Hematopoietic multipotent progenitor cell treated with erythropoietin and hydrocortisone succinate and interleukin-3 and kit ligand, for 4 days (in vitro differentiated cells): ENCODE measurements at places on chromosomes 5 and 9.

DNA sequence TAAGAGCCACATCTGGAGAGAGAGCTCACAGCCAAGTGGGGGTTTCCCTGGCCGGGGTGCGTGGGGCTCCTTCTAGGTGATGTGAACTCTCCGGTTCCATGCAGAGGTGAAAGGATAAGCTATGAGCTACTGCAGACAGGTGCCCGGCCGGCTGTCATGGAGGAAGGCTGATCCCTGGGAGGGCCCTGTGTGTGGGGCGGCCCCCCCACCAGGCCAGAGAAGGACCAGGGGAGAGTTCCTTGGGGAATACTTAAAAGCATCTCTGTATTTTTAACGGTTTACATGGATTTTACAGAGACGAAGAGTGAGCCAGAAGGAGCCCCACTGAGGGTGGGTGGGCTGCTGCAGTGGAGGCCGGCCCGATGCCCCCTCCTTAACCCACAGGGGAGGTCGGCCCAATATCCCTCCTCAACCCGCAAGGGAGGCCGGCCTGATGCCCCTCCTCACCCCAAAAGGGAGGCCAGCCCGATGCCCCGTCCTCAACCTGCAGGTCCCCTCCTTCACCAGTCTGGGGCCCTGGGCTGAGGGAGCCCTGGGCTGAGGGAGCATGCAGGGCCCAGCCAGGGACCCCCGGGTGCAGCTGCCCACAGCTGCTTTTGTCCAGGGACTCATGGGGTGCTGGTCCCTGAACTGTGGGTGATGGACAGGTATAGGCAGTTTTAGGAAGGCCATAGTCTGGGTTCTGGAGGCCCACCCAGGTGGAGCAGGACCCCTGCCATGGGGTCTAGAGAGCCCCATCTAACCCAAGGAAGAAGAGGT lies 31.9 kb downstream of the MRPL36 start:
- DNase-seq = no peak

- DNase-seq = no peak
Observed at GRCh38 chr5:43019291-43019613, 20.9 kb downstream of the ANXA2R start.

DNA sequence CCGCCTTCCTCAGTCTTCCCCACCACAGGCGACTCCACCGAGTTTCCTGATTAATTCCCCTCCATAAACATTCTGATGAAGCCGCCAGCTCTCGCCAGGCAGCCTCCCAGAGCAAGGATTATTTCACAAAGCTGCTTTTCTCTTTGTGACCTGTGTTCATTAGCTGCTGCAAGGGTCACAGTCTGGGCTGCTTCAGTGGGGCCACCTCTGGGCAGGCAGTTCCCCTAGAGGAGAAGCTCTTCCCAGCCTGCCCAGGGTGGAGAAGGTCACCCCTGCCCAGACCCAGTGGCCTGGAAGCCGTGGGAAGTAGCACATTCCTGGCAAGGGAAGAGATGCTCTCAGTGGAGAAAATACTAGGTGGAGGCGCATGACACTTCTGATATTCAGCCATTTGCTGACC lies 58.4 kb upstream of the RAPGEF1 start:
- no peak for DNase-seq

DNA sequence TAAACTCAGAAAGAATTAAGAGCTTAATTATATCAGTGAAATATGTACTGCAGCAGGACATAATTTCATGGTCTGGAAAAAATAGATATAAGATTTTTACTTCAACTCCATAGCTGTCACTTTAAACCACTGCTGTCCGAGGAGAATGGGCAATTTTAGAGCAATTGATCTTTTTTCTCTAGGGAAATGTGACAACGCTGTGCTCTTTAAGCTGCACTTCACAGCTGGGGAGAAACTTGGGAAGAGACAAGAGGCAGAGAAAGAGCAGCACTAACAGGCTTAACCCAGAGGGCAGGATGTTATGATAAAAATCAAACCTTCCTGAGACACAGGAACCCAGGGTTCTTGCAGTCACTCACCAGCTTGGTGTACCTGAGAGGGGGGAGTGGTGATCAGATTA lies 92.0 kb downstream of the SPOCK1 start:
- no peak for DNase-seq

- peak; percentile 17 for DNase-seq
Observed at GRCh38 chr9:92887880-92888338, 10.1 kb upstream of the ZNF484 start.

DNA sequence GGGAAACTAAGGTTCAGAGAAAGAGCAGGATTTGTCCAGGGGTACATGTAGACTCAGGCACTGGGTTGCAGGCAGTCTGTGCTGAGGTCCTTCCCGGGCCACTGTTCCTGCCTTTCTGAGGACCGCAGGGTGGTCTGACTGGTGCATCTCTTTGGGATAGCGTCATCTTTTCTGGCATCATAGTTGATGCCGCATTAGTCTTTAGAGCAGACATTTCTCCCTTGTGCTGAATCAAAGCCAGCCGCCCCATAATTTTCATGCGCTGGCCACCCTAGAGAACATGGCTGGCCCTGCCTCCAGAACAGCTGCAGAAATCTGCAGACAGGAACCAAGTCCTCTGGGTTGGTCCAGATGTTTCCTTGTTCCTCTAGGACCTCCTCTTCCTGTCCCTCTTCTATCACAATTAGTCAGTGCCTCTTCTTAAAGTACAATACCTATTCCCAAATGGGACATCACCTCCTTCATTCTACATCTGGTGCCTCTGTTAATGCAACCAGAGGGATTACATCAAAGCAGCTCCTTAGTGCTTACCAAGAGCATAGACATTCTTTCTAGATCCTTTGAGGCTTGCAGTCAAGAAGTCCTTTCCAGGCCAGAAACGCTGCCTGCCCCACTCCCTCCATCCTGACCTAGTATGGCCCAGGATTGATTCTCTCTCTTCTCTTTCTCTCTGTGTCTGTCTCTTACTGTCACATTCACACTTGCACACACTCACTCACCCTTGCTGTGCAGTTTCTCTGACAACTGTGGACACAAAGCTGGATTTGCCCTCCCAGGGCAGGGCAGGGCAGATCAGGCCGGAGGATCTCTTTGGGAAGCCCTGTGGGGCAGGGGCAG lies 42.0 kb upstream of the ORM1 start:
- no peak for DNase-seq

DNA sequence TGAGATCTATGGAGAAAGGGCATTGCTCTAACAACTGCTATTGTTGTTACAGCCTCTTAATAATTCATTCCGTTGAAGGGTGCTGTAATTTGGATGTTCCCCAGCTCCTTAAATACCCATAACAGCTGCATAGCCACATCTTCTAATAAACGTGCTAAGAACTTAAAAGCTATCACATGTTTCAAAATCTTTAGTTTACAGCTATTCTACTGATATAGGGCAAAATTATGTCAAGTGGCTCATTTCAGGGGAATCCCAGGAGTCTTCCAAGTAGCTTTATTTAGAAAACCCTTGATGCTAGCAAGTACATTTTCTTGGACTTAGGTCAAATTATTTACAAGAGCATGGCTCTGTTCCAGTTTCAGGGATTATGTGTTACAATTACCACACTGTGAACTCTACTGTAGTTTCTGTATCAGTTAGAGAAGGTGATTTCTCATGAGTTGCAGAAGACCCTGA lies 990.4 kb upstream of the ACO1 start:
- DNase-seq = no peak

GRCh38 chr5:123545506-123545905 lies 33.5 kb downstream of the CSNK1G3 start:
- peak; percentile 29 for DNase-seq

DNA sequence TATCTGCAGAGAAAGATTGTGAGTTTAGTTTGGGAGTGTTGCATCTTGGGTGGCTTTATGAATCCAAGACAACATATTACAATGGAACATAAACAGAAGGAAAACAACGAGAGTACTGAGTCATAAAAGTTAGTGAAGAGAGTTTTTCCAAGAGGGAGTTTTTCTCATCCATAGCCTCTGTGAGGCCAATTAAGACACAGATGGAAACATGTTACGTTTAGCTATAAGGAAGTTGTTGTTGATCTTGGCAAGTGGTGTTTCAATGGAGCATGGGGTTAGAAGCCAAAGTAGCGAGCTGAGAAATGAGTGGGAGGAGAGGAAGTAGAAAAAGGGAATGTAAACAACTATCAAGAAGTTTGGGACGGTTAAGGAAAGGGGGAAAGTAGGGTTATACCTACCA lies 53.3 kb upstream of the SPATA31D4 start:
- no peak for DNase-seq

DNA sequence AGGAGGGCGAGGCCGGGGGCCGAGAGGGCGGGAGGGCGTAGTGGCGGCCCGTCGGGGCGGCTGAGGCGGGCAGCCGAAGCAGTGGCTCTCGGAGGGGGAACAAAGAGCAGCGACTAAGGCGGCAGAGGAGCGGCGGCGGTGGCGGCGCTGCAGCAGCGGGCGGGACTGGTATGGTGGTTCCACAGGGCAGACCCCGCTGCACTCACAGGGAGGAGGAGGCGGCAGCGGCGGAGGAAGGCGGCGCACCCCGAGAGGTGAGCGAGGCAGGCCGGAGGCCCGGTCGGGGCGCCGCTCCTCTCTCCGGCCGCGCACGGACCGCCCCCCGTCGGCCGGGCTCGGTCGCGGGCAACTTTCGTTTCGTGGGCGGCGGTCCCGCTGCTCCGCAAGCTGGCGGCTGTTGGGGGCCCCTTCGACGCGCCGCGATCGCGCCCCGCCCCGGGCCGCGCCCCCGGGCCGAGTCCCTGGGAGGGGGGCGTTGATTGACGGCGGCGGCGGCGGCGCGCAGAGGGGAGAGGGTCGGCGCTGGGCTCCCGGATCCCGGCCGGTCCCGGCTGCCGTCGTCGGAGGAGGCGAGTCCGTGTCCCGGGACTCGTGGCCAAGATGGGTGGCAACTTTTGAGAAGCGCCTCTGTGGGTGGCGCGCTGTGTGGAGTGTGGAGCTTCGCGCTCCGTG lies 467 bp downstream of the CNOT6 start:
- DNase-seq = peak; percentile 61

- DNase-seq = peak; percentile 74
Observed at GRCh38 chr9:128818839-128819715, 777 bp downstream of the ENDOG start.

DNA sequence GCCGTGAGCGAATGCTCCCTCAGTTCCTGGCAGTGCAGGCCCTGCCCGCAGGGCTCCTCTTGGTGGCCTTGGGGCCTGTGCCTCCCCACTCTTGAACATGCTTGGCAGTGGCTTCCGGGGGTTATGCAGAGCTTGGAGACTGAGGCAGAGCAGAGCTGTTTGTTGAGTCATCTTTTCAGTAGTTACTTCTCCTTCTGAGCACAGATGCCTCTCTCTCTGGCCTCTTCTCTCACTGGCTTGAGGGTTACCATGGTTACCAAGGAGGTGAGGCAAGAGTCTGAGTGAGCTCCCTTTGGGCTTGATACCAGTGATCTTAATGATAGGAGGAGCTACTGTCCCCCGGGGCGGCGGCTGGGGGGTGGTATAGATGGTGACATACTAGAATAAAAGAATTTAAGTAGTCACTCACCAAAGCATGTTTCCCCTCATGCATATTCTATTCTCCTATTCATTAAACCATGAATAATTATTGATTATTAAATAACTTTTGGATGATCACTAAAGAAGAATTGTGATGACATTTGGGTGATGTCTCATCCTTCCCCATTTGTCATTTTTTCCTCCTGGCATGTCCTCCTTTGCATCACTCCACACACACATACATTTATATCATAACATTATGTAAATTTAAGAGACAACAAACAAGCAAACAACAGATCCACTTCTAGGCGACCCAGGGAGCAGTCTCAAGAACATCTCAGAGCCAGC lies 111.1 kb downstream of the ARHGAP26 start:
- DNase-seq = peak; percentile 92

- DNase-seq = peak; percentile 80
Observed at GRCh38 chr5:148805326-148806290, 20.8 kb upstream of the ADRB2 start.

GRCh38 chr5:150710165-150710564 lies 9.3 kb upstream of the RBM22 start:
- DNase-seq = peak; percentile 48

DNA sequence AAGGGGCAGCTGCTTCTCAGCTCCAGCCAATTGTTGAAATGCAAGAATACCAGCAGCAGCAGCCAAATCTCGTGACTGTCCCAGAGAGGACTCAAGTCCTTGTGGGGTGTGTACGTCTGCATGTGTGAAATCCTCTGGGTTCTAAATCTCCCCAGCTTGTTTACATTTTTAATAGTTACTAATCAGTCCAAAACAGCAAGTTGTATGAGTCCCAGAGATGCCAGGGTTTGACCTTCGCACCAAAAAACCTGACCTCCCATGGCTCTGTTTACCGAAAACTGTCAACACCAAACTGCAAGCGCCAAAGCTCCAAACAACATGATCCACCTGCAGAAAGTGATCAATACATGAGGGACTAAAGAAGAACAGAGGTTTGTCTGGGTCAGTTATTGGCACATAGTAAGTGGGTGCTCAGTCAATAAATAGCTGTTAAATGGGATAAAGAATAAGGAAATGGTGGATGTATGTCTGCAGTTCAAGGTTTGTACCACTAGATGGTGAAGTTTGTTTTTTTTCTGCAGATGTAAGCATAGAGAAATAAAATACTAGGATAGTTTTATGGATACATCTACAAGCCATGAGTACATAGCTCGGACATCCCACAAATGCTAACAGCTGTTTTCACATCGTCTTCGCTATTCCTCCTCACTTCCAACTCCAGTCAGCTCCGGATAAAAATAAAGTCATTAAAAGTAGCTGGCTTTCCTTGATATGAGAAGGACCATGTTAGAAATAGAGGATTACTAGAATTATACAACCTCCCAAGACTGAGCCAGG lies 85.3 kb upstream of the ADRB2 start:
- DNase-seq = peak; percentile 79

GRCh38 chr9:83334320-83334719 lies 203.9 kb downstream of the FRMD3 start:
- peak; percentile 85 for DNase-seq

GRCh38 chr5:144121577-144121976 lies 48.9 kb downstream of the YIPF5 start:
- DNase-seq = no peak

GRCh38 chr9:36592801-36593583 lies 20.3 kb downstream of the MELK start:
- no peak for DNase-seq

DNA sequence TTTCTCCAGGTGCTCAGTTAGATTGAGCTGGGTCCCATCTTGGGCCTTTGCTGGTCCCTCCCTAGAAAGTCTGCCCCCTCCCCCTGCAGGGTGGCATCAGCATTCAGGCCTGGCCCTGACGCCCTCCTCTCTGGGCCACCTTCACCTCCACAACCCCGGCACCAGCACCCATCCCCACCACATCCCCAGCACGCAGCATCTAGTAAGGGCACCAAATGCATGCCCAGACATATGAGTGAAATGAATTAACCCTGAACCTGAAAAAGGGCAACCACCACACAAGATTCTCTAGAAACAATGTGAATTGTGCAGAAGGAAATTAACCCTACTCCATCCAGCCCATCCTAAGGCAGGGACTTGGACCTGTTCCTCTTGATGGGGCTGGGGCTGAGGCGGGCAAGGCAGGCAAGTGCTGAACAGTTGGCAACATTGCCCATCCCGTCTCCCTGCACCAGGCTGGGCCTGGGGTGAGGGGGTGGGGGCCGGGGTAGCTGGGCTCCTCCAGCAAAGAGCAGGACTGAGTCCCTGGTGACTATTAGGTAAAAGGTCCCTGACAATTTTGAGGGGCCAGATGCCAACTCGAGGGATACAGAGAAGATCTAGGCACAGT lies 125.9 kb downstream of the KCNIP1 start:
- no peak for DNase-seq
